ENCODE measurements at places on chromosomes 7 and 10. TPM values are rescaled to one million over a fixed set of nuclear protein-coding genes. Genes with fewer than 3 reads are reported as not detected.
A peak's percentile ranks its signal among the peaks of the same experiment; 100 is the strongest.

DNA sequence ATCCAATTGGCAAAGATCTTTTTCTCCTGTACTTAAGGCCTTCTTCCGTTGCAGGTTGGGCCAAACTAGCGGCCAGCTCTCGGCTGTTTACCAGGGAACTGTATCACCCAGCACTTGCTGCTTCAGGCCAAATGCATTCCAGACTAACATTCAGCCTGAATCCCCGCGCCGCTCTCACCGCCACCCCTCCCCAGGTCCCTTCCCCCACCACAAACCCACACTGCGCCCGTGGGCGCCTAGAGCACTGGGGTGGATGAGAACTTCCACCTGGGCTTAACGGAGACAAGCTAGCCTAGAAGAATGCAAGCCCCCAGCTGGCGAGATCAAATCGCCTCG lies 676 bp downstream of the TCAF1 start:
- peak; percentile 54 for DNase-seq

- DNase-seq: no peak
Observed at GRCh38 chr10:22246680-22247391, 29.0 kb upstream of the EBLN1 start.

DNA sequence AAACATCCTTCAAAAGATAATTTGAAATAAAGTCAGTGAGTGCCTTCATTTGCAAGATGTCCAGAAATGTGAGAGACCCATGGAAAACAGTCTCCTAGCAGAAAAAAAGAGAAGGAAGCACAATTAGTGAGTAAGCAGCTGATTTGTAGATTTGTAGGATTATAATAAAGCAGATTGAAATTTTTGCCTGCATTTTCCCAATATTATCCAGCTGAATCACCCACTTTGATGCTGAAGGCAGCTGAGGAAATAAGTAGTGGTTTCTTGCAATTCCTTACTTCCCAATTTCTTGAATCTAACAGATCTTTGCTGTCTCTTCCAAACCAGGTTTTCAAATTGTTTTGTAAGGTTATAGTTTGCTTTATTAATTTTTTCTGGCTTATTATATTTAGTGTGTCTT lies 181.4 kb downstream of the GNAT3 start:
- DNase-seq: no peak

DNA sequence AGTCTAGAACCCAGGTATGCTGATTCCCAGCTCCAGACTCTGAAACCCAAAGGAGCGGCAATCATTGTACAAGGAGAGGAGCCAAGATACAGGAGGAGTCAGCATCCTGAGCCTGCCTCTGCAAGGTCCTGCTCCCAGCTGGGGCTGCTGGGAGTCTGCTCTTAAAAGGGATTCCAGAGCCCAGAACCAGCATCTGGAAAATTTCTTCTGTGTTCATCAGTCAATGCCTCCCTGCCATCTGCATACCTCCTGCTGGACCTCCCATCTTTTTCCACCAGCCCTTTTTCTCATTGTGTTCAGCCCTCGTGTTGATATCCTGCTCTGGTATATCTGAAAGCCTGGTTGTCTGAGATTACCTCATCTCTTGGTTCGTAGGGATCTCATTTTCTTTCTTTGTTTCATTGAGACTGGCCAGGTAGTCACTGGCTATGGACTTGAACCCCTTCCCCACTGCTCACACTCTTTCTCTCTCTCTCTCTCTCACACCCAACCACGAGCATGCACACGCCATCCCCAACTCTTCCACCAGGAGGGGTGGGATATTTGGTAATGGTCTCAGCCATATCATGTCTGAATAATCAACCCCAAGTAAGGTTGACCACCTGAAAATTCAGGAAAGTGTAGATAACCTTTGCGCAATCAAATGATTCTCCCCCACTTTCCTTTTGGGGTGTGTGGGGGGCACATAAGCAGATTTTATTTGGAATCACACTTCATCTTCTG lies 608.8 kb downstream of the LRMDA start:
- DNase-seq: no peak

The IKZF1 gene
- 2.8 TPM for total RNA-seq

The EBLN1 gene
- not detected for total RNA-seq

The OPN4 gene
- not detected for total RNA-seq

- no peak for DNase-seq
Observed at GRCh38 chr10:99605351-99605750, 14.9 kb downstream of the SLC25A28 start.

GRCh38 chr10:29956335-29956924 lies 103.0 kb downstream of the JCAD start:
- peak; percentile 95 for DNase-seq

GRCh38 chr7:65798111-65799075 lies 74.5 kb upstream of the VKORC1L1 start:
- no peak for DNase-seq

- no peak for DNase-seq
Observed at GRCh38 chr10:113954409-113954808, 89.3 kb upstream of the ADRB1 start.

- no peak for DNase-seq
Observed at GRCh38 chr10:113304726-113305125, 248.1 kb upstream of the HABP2 start.

The COL17A1 gene
- total RNA-seq: 0.13 TPM

The NPY4R gene
- total RNA-seq: not detected

DNA sequence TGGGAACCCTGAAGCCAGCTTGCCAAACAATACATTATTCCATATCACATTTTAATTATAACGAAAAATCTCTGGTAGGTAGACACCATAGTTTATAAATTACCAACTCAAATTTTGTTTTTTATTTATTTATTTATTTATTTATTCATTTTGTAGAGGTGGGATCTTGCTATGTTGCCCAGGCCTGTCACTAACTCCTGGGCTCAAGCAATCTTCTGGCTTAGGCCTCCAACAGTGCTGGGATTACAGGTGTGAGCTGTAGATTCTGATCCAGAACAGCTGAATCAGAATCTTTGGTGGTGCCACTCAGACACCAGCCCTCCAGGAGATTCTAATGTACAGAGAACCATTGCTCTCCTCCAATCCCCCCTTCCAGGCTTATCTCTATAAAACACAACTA lies 1.7 kb downstream of the PON2 start:
- DNase-seq: no peak

GRCh38 chr7:155983176-155983815 lies 171.0 kb upstream of the SHH start:
- DNase-seq: peak; percentile 30

The SRGN gene
- 29.1 TPM for total RNA-seq

The UTF1 gene
- total RNA-seq: not detected

The GLI3 gene
- 0.88 TPM for total RNA-seq

The MYL10 gene
- not detected for total RNA-seq

DNA sequence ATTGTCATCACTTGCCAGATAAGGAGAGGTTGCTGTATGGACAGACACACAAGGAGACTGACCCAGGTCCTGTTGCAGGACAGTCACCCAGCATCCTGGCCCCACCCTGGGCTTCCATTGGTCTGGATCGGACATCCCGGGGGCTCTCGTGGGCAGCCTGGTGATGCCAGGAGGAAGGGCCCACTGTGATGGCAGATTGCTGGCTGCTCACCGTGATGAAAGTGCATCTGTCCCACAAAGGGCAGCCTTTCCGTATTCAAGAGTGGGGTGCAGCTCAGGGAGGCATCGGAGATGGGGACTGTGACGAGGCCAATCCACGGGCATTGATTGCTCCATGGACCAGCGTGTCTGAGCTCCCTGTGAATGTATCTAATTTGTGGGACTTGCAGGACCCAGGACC lies 41.3 kb downstream of the PRKAG2 start:
- DNase-seq: no peak

The EVX1 gene
- total RNA-seq: not detected

DNA sequence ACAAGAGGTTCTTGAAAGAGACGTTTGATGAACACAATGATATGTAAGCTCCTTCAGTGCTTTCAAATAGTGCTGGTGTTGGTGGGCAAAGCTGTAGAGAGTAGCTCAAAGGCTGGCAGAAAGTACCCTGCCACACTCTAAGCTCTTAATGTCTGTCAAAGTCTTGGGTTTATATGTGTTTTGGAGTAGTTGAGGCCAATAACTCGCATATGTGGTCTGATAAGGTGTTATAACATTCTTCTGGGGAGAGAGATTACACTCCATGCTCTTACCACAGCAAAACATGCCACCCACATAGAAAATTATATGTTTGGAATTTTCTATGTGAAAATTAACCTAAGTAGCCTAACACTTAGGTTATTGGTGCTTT lies 30.8 kb upstream of the NME8 start:
- DNase-seq: no peak

GRCh38 chr7:85685901-85686300 lies 499.0 kb upstream of the SEMA3D start:
- DNase-seq: no peak

Measured in left lobe of liver (tissue), 2 donors.